ENCODE measurements at places on chromosomes 2 and 18. TPM values are rescaled to one million over a fixed set of nuclear protein-coding genes. Genes with fewer than 3 reads are reported as not detected.

DNA sequence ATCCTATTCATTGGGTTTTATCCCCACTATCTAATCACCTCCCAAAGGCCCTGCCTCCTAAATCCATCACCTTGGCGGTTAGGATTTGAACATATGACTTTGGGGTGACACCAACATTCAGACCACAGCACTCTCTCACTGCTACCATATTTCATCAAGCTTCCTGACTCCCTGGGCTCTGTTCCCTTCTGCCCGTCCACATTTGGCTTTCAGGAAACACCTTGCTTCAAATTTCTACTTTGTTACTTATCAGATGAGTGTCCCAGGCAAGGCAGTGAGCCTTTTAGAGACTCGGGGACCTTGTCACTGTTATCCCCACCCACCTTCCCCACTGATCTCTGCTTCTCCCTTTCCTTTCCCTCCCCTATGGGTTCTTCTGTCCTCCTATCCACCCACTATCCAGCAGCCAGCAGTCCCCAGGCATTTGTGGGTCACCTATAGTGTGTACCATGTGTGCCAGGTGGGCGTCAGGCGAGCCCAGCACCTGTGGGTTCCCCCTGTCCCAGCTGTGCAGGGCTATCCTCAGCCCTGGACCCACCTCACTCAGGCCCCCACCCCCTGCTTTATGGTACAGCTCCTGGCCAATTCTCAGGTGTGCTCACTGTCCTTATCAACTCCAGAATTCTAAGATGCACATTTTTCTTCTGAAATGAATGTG, 230.9 kb downstream of the LOXHD1 start:
- no peaks in the 10 kb centered on the region for H3K36me3 ChIP-seq
- no peak for ATAC-seq
- H3K27ac ChIP-seq = no peak overlapping the region
- H3K27me3 ChIP-seq = peaks cover 7% of the 10 kb centered on the region
- H3K4me3 ChIP-seq = no peak overlapping the region

DNA sequence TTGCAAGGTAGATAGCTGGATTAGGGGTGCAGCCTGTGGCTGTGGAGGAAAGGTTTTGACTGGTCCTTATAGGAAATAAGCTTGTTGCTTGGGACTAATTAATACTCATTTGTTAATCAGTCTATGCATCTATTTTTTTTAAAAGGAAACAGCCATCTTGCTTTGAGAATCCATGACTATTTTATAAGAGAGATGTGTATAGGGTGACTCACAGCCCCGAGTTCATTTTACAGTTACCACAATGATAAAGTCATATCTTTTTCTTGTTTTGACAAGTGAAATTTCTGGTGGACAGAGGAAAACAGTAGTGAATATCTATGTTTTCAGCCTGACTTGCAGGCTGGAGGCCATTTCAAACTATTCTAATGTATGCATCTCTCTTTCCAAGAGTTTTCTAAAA, 193.5 kb upstream of the CCDC68 start:
- no peak overlapping the region for H3K27ac ChIP-seq
- H3K27me3 ChIP-seq = peaks cover 8% of the 10 kb centered on the region
- no peak overlapping the region for H3K4me3 ChIP-seq
- no peaks in the 10 kb centered on the region for H3K36me3 ChIP-seq
- ATAC-seq = no peak

DNA sequence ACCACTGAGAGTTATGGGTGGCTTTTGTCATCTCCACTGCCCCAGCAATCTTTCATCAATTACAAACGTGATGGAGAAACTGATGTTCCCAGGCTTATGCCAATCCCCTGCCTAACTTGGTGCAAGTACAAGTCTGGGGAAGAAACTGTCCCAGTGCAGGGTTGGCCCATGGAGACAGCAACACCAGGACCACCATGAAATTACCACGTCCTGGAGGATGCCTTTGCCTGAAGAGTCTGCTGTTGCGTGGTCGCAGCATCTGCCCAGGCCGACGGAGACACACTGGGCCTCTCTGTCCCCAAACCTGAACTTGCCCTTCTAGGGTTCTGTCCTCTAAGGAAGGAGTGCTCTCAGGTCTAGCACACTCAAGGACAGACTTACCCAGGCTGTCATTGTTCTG, 496.8 kb upstream of the RAB6C start:
- no peaks in the 10 kb centered on the region for H3K36me3 ChIP-seq
- H3K27me3 ChIP-seq = no peaks in the 10 kb centered on the region
- no peak for ATAC-seq
- no peaks in the 10 kb centered on the region for H3K4me1 ChIP-seq

- H3K4me1 ChIP-seq = no peaks in the 10 kb centered on the region
- ATAC-seq = no peak
- H3K27me3 ChIP-seq = peaks cover 5% of the 10 kb centered on the region
- no peaks in the 10 kb centered on the region for H3K36me3 ChIP-seq
- no peak overlapping the region for H3K27ac ChIP-seq
- H3K4me3 ChIP-seq = no peak overlapping the region
These were observed 638.5 kb upstream of the PKDCC start for GRCh38 chr2:41409328-41409727.

DNA sequence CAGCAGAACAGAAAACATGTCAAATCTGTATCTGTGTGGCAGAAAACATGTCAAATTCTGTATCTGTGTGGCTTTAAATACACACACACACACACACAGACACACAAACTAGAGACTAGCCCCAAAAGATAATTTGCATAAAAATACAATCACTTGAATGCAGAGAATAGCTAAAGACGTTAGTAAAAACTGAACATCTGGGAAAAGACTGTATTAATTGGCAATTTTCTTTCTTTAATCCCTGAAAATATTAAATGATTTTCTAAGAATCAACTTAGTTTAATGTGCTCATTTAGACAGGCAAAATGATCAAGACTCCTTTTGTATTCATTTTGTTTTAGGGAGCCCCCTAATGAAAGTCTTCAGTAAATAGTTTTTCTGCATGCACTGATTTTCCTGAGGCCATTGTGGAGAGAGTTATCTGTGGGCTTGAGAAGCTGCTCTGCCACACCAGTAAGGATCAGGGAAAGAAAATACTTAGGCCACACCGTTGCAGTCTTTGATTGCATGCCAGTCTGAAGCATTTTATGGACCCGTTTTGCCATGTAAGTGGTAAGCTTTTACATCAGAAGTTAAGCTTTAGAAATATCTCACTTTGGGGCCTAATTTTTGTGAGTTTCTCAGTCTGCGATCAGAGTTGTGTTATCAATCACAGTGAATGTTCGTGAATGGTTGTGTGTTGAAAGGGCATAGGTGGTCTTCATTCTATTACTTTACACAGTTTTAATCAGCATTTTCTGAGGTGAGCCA, 2.2 kb downstream of the SPATS2L start:
- H3K4me3 ChIP-seq = peak overlapping the region; percentile 56
- peaks cover 5% of the 10 kb centered on the region for H3K27me3 ChIP-seq
- peaks cover 6% of the 10 kb centered on the region for H3K36me3 ChIP-seq
- no peak for ATAC-seq
- H3K4me1 ChIP-seq = peaks cover 6% of the 10 kb centered on the region

GRCh38 chr18:52325997-52326396, 14.0 kb upstream of the DCC start:
- H3K27ac ChIP-seq = no peak overlapping the region
- H3K36me3 ChIP-seq = no peaks in the 10 kb centered on the region
- no peaks in the 10 kb centered on the region for H3K27me3 ChIP-seq
- no peak for ATAC-seq
- no peaks in the 10 kb centered on the region for H3K4me1 ChIP-seq
- no peak overlapping the region for H3K4me3 ChIP-seq

GRCh38 chr2:221050020-221050795, 521.9 kb downstream of the EPHA4 start:
- no peaks in the 10 kb centered on the region for H3K4me1 ChIP-seq
- H3K4me3 ChIP-seq = no peak overlapping the region
- ATAC-seq = no peak
- no peak overlapping the region for H3K27ac ChIP-seq

- no peaks in the 10 kb centered on the region for H3K27me3 ChIP-seq
- peaks cover 4% of the 10 kb centered on the region for H3K4me1 ChIP-seq
- no peak overlapping the region for H3K4me3 ChIP-seq
- H3K27ac ChIP-seq = no peak overlapping the region
- ATAC-seq = no peak
These were observed 86.8 kb downstream of the GPD2 start for GRCh38 chr2:156522864-156523440.

- H3K27ac ChIP-seq = peak overlapping the region; percentile 79
- H3K4me1 ChIP-seq = peaks cover 39% of the 10 kb centered on the region
- H3K27me3 ChIP-seq = no peaks in the 10 kb centered on the region
- ATAC-seq = peak; percentile 77
- H3K4me3 ChIP-seq = peak overlapping the region; percentile 70
- peaks cover 33% of the 10 kb centered on the region for H3K36me3 ChIP-seq
These were observed 65.4 kb downstream of the DOCK10 start for GRCh38 chr2:224976629-224977525.

GRCh38 chr2:204225671-204226073, 289.1 kb downstream of the ICOS start:
- H3K36me3 ChIP-seq = no peaks in the 10 kb centered on the region
- H3K27ac ChIP-seq = no peak overlapping the region
- peaks cover 34% of the 10 kb centered on the region for H3K27me3 ChIP-seq
- no peak overlapping the region for H3K4me3 ChIP-seq

- ATAC-seq = no peak
- H3K4me3 ChIP-seq = no peak overlapping the region
- no peaks in the 10 kb centered on the region for H3K27me3 ChIP-seq
- no peak overlapping the region for H3K27ac ChIP-seq
- H3K36me3 ChIP-seq = no peaks in the 10 kb centered on the region
These were observed 977.3 kb upstream of the ACVR2A start for GRCh38 chr2:146867477-146867986.

GRCh38 chr2:42558827-42559226, 9.6 kb upstream of the MTA3 start:
- no peaks in the 10 kb centered on the region for H3K36me3 ChIP-seq
- H3K4me3 ChIP-seq = no peak overlapping the region
- ATAC-seq = no peak

GRCh38 chr2:84971510-84972206, 697 bp downstream of the KCMF1 start:
- H3K27me3 ChIP-seq = no peaks in the 10 kb centered on the region
- peak overlapping the region; percentile 99 for H3K27ac ChIP-seq
- H3K36me3 ChIP-seq = peaks cover 71% of the 10 kb centered on the region
- peak overlapping the region; percentile 98 for H3K4me3 ChIP-seq

DNA sequence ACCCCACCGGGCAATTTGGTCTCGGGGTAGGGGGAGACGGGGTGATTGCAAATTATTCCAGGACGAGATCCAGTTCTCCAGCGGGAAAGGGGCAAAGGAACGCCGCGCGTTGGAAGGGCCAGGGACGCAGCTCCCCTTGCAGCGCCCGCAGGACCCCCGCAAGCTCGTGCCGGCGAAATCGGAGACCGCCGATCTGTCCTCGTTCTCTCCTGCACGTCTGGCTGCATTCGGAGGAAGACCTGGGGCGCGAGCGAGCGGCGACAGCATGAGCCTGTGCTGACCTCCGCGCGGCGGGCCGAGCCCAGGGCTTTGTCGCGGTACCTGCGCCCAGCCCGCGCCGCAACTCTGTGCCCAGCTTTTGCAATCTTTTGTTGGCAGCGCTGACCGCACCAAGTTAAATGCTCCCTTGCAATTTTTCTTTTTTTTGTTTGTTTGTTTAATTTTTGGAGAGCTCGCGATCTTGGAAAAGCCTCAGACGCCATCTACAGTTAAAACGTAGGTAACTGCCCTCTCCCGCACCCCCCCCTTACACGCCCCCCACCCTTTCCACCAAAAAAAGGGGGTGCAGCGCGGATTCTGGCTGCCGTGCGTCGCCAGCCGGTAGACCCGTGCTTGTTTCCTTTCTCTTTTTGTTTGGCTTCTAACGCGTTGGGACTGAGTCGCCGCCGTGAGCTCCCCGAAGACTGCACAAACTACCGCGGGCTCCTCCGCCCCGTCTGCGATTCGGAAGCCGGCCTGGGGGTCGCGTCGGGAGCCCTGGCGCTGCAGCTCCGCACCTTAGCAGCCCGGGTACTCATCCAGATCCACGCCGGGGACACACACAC, 667 bp downstream of the TRIB2 start:
- H3K4me3 ChIP-seq = peak overlapping the region; percentile 98
- no peaks in the 10 kb centered on the region for H3K27me3 ChIP-seq
- ATAC-seq = peak; percentile 32
- peaks cover 53% of the 10 kb centered on the region for H3K4me1 ChIP-seq
- H3K27ac ChIP-seq = peak overlapping the region; percentile 95
- peaks cover 39% of the 10 kb centered on the region for H3K36me3 ChIP-seq

GRCh38 chr2:62733546-62733945, 28.0 kb downstream of the EHBP1 start:
- no peak overlapping the region for H3K4me3 ChIP-seq
- no peak for ATAC-seq
- peaks cover 4% of the 10 kb centered on the region for H3K4me1 ChIP-seq
- H3K36me3 ChIP-seq = peaks cover 7% of the 10 kb centered on the region
- no peaks in the 10 kb centered on the region for H3K27me3 ChIP-seq
- no peak overlapping the region for H3K27ac ChIP-seq

DNA sequence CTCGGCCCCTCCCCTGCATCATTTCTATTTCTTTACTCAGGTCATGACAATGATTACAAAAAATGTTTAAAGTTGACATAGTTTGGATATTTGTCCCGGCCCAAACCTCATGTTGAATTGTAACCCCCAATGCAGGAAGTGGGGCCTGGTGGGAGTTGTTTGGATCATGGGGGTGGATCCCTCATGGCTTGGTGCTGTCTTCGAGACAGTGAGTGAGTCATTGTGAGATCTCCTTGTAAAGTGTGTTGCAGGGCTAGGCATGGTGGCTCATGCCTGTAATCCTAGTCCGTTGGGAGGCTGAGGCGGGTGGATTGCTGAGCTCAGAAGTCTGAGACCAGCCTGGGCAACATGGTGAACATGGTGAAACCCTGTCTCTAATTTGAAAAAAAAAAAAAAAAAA, 9.2 kb upstream of the MAP4K4 start:
- peaks cover 7% of the 10 kb centered on the region for H3K4me1 ChIP-seq
- no peaks in the 10 kb centered on the region for H3K36me3 ChIP-seq
- H3K27me3 ChIP-seq = no peaks in the 10 kb centered on the region
- no peak overlapping the region for H3K27ac ChIP-seq

DNA sequence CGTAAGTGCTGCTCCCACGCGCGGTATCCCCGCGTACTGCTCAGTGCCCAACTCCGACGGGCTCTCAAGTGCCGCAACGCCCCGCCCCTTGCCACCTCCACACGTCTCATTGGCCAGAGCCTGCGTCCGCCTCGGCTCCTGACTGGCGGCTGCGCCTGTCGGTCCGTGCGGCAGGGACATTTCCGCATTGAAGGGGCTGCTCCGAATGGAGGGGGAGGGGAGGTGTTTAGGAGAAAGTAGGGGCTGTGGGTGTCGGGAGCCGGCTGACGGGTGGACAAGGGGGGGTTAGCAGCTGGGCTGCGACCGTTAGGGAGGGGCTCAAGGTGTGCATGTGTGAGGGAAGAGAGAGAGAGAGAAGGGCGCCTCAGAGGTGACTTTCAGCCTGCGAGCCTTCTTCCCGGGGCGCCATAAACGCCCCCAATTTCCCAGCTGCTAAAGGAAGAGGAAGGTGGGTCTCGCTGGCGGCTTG, 877 bp upstream of the UGP2 start:
- peak overlapping the region; percentile 94 for H3K27ac ChIP-seq
- peak; percentile 95 for ATAC-seq
- peaks cover 16% of the 10 kb centered on the region for H3K4me1 ChIP-seq
- H3K27me3 ChIP-seq = no peaks in the 10 kb centered on the region
- H3K36me3 ChIP-seq = peaks cover 48% of the 10 kb centered on the region
- peak overlapping the region; percentile 99 for H3K4me3 ChIP-seq

NAGK gene
- total RNA-seq = 44.1 TPM

UGT1A7 gene
- not detected for total RNA-seq

AAK1 gene
- total RNA-seq = 203 TPM

BCL2 gene
- 95.4 TPM for total RNA-seq

CFAP221 gene
- not detected for total RNA-seq

ADD2 gene
- total RNA-seq = 7.4 TPM

GAREM2 gene
- 2.1 TPM for total RNA-seq
